ENCODE measurements at places on chromosomes 3 and 15. TPM values are rescaled to one million over a fixed set of nuclear protein-coding genes. Genes with fewer than 3 reads are reported as not detected.

The FLNB gene
- 24.6 TPM for total RNA-seq

GRCh38 chr3:80676866-80677265 lies 909.1 kb upstream of the ROBO1 start:
- H3K4me3 ChIP-seq: no peak overlapping the region
- DNase-seq: no peak
- H3K36me3 ChIP-seq: no peaks in the 10 kb centered on the region

The TEX55 gene
- not detected for total RNA-seq

The OR4F6 gene
- total RNA-seq: not detected

- no peaks in the 10 kb centered on the region for H3K27me3 ChIP-seq
- peak; percentile 22 for DNase-seq
- no peak overlapping the region for H3K4me3 ChIP-seq
- peaks cover 2% of the 10 kb centered on the region for H3K36me3 ChIP-seq
- peaks cover 3% of the 10 kb centered on the region for H3K4me1 ChIP-seq
Measured at GRCh38 chr3:119937229-119937628, 155.3 kb downstream of the NR1I2 start.

The ZBBX gene
- total RNA-seq: not detected

The PLIN1 gene
- total RNA-seq: 0.40 TPM

Data from natural killer cell (primary cell).